Effector memory CD8-positive, alpha-beta T cell (primary cell): ENCODE measurements at places on chromosomes 5 and 9.

- no peak for DNase-seq
Measured at GRCh38 chr9:115132648-115133047, 14.7 kb upstream of the TNC start.

DNA sequence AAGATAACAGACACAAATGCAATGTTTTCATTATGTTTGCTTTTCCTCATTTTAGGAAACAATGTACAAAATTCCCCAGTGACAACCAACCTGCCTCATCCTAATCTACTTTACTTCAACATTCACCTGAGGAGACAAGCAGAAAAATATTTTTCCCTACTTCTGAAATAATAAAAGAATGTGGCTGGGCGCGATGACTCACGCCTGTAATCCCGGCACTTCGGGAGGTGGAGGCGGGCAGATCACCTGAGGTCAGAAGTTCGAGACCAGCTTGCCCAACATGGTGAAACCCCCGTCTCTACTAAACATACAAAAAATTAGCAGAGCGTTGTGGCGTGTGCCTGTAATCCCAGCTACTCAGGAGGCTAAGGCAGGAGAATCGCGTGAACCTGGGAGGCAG, 36.9 kb downstream of the MYO10 start:
- no peak for DNase-seq

GRCh38 chr5:158317507-158317906, 458.6 kb upstream of the CLINT1 start:
- no peak for DNase-seq

DNA sequence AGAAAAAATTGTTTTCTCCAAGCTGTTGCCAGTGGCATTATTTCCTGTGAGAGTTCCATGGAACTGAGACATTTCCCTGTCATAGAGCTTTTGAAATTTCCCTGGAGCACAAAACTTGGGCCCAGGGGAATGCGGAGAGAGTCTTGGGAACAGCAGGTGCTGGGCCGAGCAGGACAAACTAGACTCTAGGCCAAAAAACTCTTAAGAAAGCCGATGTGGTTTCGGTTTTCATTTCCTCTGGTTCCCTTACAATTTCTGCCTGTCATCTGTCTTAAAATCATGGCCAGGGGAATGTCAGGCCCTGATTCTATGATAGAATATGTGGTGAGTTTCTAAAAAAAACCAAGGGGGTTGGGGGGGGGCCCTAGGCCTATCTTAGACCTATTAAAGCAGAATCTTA, 4.6 kb downstream of the SLC35A4 start:
- no peak for DNase-seq
